ENCODE measurements at places on chromosomes 6 and 20. TPM values are rescaled to one million over a fixed set of nuclear protein-coding genes. Genes with fewer than 3 reads are reported as not detected.

The SLC22A3 gene
- not detected for total RNA-seq

The SLC13A3 gene
- 0.13 TPM for total RNA-seq

The TBC1D20 gene
- 14.2 TPM for total RNA-seq

The CCHCR1 gene
- total RNA-seq, result 15.7 TPM

The PRR18 gene
- not detected for total RNA-seq
